Ovary (tissue), 10 donors: ENCODE measurements at places on chromosomes 4 and X.

DNA sequence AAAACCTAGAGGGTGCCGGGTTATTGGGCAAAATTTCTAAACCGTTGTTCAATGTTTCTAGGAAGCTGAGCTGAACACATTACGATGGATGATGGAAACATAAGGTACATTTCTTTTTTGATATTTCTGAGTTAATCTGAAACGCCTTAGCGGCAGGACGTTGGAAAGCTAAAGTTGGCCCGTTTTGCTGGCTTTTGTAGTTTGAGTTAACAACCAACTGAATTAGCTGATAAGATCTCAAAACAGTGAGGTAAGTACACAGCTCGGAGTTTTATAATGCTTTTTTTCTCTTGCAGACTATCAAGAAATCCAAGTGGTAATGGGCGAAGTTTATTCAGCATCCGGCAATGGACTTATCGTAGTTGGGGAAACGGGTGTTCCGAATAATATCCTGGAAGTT is 73.5 kb downstream of the PRSS12 start:
- peaks cover 3% of the 10 kb centered on the region for H3K4me1 ChIP-seq
- no peaks in the 10 kb centered on the region for H3K27me3 ChIP-seq
- H3K27ac ChIP-seq = peak overlapping the region; percentile 97

DNA sequence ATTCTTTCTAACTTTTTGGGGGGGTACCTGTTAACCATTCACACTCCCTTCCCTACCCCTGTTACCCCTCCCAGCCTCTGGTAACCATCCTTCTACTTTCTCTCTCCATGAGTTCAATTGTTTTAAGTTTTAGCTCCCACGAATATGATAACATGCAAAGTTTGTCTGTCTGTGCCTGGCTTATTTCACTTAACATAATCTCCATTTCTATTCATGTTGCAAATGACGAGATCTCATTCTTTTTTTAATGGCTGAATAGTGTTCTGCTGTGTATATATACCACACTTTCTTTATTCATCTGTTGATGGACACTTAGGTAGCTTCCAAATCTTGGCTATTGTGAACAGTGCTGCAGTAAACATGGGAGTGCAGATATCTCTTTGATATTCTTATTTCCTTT is 41.3 kb downstream of the MCUB start:
- no peak overlapping the region for H3K4me3 ChIP-seq
- H3K4me1 ChIP-seq = no peaks in the 10 kb centered on the region
- H3K27ac ChIP-seq = no peak overlapping the region
- DNase-seq = no peak
- no peaks in the 10 kb centered on the region for H3K27me3 ChIP-seq

DNA sequence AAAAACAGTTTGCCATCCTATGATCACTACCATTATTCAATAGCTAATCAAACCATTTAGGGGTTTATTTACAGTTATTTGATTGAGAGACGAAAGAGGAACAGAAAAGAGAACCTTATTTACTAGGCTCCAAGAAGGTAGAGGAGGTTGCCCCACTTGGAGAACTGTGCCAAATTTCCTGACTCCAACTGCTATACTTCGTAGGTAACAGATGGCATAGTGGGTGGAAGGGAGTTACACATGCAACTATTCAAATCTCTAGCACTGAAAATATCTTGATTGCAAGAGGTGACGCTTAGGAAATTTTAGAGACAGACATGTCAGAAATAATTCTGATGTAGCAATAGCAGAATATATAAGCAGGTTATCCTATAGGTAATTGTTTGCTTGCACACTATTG is 38.0 kb upstream of the TMPRSS11F start:
- H3K27ac ChIP-seq = no peak overlapping the region
- DNase-seq = no peak
- H3K36me3 ChIP-seq = no peaks in the 10 kb centered on the region
- no peaks in the 10 kb centered on the region for H3K4me1 ChIP-seq
- no peak overlapping the region for H3K4me3 ChIP-seq

DNA sequence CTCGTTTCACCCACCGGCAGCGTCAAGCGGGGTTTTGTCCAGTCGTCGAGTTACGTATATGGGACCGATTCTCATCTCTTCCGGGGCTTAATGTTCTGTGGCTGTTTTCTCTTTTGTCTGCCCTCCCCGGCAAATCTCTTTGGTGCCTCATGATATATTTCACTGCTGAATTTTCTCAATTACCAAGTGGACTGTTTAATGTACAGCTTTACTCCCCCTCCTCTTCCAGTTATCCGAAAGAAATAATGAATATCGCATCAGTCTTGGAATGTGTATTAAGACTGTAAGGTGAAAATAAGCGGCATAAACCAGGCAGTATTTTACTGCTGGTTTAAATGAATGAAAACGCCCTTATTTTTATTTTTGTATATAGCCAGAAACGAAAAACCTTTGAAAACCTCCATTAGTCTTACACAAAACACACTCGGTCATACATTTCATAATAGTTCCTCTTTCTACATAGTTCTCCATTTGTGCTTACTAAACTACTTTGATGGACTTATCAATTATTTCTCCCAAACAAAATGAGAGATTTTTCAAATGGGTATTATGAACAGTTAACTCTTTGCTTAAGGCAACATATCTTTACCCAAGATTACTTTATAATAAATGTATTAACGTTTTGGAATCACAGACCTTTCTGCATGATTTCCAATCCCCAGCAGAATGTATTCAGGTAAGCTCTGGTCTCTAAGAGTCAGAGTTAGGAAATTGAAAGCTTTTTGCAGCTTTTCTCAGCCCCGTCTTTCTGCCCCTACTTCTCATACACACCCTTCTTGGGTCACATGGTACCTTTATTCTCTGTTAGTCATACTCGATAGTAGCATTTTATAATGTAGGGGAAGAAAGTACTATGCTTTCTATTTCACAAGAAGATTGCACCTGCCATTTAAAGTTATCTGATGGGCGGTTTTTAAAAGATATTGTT is 979 bp downstream of the RP2 start:
- H3K4me1 ChIP-seq = no peaks in the 10 kb centered on the region
- H3K27me3 ChIP-seq = no peaks in the 10 kb centered on the region
- H3K36me3 ChIP-seq = no peaks in the 10 kb centered on the region

GRCh38 chrX:6134255-6134654 is 94.4 kb downstream of the NLGN4X start:
- no peaks in the 10 kb centered on the region for H3K27me3 ChIP-seq
- H3K4me3 ChIP-seq = no peak overlapping the region
- H3K4me1 ChIP-seq = no peaks in the 10 kb centered on the region
- DNase-seq = no peak
